Amniotic stem cell (primary cell): ENCODE measurements at places on chromosomes 16 and 17.

- DNase-seq = no peak
Observed at GRCh38 chr17:75614006-75614405, 19.2 kb upstream of the SMIM5 start.

DNA sequence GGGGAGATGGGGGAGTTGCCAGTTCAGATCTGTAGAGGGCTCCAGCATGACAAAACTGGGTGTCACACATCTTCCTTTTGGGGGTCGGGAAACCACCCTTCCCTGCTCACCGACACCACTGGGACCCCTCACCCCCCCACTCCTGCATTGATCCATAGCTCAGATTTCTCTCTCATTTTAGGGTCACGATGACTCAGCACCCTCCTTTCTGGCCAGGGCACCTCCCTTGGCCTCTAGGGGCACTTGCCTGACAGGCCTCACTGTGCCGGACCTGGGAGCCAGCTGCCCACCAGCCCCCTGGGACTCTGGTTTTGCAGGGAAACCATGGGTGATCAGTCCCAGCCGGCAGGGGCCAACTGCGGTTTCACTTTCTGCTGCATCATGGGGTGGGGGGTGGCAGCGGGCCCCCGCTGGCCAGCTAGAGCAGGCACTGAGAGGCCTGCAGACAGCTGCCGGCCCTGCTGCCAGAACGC lies 239.4 kb downstream of the MRTFB start:
- no peak for DNase-seq

GRCh38 chr17:52156576-52157570 lies 1.6 kb downstream of the CA10 start:
- no peak for DNase-seq

DNA sequence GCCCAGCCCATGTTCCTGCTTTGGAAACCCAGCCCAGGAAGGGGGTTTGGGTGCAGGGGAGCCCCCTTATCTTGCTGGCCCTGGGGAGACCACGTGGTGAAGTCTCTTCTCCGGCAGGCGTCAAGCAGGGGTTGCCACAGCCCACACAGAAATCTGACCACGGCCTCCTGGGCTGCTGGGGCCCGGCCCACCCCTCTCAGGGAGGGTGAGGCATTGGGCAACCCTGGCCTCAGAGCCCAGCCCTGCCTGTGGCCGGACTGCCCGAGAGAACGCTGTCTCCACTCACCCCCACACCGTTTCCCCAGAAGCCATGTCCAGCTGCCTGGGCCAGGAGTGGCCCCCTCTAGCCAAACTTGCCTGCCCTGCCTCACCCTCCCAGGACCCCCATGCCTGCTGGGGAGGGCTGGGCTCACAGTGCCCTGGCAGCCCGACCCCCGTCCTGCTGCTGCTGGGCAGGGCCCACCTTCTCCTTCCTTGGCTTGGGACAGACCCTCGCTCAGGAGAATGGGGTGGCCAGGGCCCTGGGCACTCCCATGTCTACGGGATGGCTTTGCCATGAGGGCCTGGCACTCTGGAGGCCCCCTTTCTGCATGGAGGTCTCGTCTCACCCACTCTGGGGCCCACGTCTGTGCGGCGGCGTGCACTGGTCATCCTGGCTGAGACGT lies 6.7 kb downstream of the RPUSD1 start:
- no peak for DNase-seq

GRCh38 chr17:81066771-81067315 lies 31.9 kb downstream of the BAIAP2 start:
- DNase-seq = no peak
